ENCODE measurements at places on chromosomes 13 and 19. TPM values are rescaled to one million over a fixed set of nuclear protein-coding genes. Genes with fewer than 3 reads are reported as not detected.

- DNase-seq, result no peak
Measured at GRCh38 chr19:37098570-37098969, 20.3 kb downstream of the ZNF420 start.

Gene ADAMTSL5
- 3.6 TPM for total RNA-seq

Gene KLK5
- total RNA-seq, result 3.4 TPM

DNA sequence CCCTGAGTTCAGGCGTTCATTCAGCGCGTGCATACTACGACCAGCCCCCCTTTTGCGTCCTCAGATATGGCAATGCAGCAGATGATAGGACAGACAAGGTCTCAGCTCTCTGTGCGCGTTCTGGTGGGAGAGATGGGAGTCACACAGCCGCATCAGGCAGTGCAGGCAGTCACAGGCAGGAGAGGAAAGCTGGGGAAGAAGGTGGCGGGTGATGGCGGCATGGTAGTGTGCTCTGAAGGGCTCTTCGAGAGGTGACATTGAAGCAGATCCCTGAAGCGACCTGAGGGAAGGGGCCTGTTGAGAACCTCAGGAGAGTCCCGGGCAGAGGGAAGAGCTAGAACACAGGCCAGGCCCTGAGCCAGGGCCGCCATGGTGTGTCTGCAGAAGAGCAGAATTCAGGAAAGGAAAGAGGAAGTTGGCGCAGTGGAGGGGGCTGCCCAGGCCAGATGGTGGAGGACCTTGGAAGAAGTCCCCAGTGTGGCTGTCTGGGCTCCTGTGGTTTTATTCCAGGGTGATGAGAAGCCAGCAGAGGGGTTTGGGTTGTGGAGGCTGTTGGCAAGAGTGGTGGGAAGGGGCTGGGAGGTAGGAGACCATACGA lies 3.5 kb downstream of the USF2 start:
- DNase-seq, result no peak

DNA sequence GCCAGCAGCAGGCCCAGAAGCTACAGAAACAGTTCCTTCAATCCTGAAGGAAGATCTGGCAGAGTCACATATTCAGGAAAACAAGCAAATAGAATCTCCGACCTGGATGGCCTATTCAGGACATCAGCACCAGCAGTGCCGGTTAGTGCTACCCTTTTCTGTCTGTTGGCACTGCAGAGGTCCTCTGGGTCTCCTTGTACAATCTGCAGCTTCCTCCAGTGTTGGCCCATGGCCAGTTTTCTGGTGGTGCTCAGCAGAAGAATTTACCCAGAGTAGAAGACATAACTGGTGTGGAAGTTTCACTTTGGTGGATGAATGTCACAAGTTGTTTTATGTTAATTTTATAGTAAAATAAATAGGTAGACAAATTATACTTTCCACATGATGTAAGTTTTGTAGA lies 498.1 kb downstream of the COG6 start:
- no peak for DNase-seq

- peak; percentile 47 for DNase-seq
Measured at GRCh38 chr13:94112227-94112626, 367.3 kb downstream of the DCT start.

Gene ZNF776
- 14.0 TPM for total RNA-seq

DNA sequence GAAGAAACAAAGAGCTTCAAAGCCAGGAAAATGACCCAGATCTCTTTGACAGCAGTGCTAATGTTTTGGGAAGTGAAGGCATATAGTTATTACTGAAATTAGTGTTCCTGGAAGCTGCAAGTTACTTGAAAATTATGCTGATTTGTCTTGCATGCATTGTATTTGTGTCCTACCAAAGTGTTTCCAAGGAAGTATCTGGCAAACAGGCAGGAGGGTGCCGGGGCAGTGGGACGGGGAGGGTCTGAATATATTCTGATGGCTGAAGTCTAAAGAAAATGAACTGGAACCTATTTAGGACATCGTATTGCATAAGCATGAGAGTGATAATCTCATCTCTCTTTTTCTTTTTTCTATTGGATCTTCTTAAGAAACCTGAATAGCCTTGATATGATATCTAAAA lies 9.0 kb downstream of the RNASEH2B start:
- DNase-seq, result no peak

Gene ELANE
- not detected for total RNA-seq

DNA sequence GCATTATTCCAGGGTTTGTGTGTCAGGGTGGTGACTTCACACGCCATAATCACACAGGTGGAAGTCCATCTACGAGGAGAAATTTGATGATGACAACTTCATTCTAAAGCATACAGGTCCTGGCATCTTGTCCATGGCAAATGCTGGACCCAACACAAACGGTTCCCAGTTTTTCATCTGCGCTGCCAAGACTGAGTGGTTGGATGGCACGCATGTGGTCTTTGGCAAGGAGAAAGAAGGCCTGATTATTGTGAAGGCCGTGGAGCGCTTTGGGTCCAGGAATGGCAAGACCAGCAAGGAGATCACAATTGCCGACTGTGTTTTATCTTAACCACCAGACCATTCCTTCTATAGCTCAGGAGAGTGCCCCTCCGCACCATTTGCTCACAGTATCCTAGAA lies 18.2 kb upstream of the SLC25A30 start:
- DNase-seq, result no peak

- no peak for DNase-seq
Measured at GRCh38 chr19:12166626-12167025, 3.7 kb downstream of the ZNF136 start.
